ENCODE measurements at places on chromosomes 11 and 22. TPM values are rescaled to one million over a fixed set of nuclear protein-coding genes. Genes with fewer than 3 reads are reported as not detected.

The SELENOH gene
- 115 TPM for polyA plus RNA-seq

DNA sequence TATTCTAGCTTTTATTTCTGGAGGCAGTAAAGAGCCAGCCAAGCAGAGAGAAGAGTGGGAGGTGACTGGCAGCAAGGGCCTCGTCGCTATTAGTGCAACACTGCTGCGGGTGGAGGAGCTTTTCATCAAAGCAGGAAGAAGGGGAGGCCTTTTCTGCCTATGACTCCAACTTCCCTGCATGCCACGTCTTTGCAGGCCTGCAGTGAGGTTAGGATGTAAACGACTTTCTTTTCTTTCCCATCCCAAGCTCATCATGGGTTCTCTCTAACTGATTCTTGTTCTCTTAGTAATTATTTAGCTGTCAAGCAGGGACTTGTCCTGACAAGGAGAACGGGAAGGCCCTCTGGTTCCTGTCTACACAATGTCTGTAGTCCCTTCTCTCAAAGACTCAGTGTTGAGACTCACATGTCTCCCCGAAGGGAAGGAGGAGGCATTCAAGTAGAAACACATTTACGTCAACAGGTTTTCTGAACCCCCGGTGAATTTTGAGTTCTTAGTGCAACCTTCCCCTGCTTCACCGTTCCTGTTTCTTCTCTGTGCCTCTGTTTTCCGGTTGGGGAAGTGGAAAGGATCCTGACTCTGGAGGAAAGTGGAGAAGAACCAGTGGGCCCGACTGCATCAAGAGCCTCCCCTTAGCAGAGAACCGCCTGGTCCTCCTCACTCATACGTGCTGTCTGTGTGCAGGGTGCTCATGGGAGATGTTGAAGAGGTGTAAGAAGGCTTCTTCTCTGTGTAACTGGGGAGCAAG lies 56.9 kb downstream of the PACS1 start:
- no peak for DNase-seq

GRCh38 chr11:66614073-66614472 lies 2.4 kb upstream of the RBM14 start:
- no peak for DNase-seq

The HPX gene
- 3.0 TPM for polyA plus RNA-seq

DNA sequence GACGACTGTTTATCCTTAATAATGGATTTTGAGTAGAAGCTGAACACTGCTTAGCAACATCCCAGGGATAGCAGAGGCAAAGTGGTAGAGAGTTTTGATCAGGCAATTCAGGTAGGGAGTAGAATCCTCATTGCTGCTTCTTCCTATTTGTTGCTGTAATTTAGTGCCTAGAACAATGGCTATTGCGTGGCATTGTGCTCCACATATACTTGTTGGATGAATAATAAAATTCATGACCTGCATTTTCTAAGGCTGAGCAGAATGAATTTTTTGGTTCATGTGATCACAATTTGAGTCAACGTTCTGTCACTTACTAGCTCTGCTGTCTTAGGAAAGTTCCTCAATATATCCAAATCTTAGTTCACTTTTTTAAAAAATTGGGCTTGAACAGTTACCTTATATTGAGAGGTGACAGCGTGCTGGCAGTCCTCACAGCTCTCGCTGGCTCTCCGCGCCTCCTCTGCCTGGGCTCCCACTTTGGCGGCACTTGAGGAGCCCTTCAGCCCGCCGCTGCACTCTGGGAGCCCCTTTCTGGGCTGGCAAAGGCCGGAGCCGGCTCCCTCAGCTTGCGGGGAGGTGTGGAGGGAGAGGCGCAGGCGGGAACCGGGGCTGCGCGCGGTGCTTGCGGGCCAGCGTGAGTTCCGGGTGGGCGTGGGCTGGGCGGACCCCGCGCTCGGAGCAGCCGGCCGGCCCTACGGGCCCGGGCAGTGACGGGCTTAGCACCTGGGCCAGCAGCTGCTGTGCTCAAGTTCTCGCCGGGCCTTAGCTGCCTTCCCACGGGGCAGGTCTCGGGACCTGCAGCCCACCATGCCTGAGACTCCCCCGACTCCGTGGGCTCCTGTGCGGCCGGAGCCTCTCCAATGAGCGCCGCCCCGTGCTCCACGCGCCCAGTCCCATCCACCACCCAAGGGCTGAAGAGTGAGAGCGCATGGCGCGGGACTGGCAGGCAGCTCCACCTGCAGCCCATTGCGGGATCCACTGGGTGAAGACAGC lies 350.6 kb downstream of the ETS1 start:
- no peak for DNase-seq

DNA sequence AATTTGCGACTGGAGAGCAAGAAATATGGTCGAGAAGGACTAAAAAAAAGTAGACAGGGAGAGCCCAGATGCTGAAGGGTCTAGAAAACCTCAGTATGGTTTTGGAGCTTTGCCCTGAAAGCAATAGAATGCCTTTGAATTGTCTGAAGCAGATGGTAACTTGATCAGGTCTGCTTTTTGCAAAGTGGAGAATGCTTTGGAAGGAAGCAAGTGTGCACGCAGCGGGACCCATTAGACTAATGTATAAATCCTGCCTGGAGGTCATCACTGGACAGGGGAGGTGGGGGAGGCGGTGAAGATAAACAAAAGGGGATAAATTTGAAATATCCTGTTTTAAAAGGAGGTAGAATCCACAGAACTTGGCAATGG lies 757 bp upstream of the HINFP start:
- no peak for DNase-seq

- no peak for DNase-seq
Measured at GRCh38 chr11:96275801-96276594, 67.0 kb downstream of the MAML2 start.

The DEPDC7 gene
- 58.3 TPM for polyA plus RNA-seq

Data from large intestine (tissue), 12 donors.